ENCODE measurements at places on chromosomes 13 and 19. TPM values are rescaled to one million over a fixed set of nuclear protein-coding genes. Genes with fewer than 3 reads are reported as not detected.

The P2RY11 gene
- total RNA-seq, result 33.1 TPM

The OR7A5 gene
- total RNA-seq, result not detected

The ATF5 gene
- 199 TPM for total RNA-seq

The IGSF23 gene
- not detected for total RNA-seq

The RAX2 gene
- not detected for total RNA-seq

The CYSLTR2 gene
- 0.11 TPM for total RNA-seq

The TGFBR3L gene
- not detected for total RNA-seq

The KCNN1 gene
- total RNA-seq, result 0.17 TPM

The SPRED3 gene
- total RNA-seq, result 2.4 TPM

The TRPC4 gene
- total RNA-seq, result not detected

The CBLC gene
- not detected for total RNA-seq

The MYPOP gene
- total RNA-seq, result 5.6 TPM

The SLC6A16 gene
- 19.3 TPM for total RNA-seq

The DOCK6 gene
- 9.6 TPM for total RNA-seq

The CYP4F2 gene
- not detected for total RNA-seq

The ZNF888 gene
- total RNA-seq, result 11.9 TPM

The IZUMO2 gene
- not detected for total RNA-seq

Data from activated B cell treated with CpG ODN at 0.5 μM for 24 hours (primary cell).